Stimulated activated CD4-positive, alpha-beta T cell treated with anti-CD3 and anti-CD28 coated beads, Interleukin-1b, Interleukin-23, amount 100 ng/mL, for 24 hours (primary cell): ENCODE measurements at places on chromosomes 7 and 10.

DNA sequence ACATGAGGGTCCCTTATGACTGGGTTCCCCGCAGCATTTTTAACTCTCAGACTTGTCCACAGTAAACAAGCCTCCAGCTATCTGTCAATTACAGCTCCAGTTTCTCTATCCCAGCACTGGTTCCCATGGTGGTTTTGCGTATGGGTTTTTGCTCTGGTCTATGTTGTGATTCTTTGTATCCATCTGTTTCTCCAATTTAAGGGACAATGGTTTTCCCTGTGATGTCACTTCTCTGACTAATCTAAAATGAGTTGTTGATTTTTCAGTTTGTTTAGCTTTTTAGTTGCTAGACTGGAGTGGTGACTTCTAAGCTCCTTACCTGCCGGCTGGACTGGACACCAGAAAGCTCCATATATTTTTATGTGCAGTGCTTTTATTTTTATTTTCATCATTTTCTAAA is 303.7 kb downstream of the INHBA start:
- no peak for DNase-seq

DNA sequence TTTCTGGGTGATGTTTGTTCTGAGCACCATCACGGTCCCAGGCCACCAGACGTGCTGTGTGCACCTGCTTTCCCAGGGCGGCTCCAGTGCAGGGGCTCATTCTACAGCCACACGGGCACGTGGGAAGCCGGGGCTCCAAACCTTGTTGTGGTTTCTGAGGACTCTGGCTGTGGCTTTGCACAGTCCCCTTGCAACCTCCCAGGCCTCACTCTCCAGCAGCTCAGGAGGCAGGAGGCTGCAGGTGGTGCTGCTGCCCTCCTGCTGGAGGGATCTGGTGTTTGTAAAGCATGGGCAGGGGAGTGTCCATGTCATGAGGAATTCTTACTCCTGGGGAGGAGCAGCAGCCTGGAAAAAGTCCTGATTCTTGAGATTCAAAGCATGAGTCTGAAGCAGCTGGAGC is 54.3 kb downstream of the INSYN2A start:
- no peak for DNase-seq

- DNase-seq, result no peak
These were observed 226.2 kb downstream of the ZMYND11 start for GRCh38 chr10:361203-362081.

- DNase-seq, result no peak
These were observed 8.0 kb downstream of the SUFU start for GRCh38 chr10:102511583-102512274.

DNA sequence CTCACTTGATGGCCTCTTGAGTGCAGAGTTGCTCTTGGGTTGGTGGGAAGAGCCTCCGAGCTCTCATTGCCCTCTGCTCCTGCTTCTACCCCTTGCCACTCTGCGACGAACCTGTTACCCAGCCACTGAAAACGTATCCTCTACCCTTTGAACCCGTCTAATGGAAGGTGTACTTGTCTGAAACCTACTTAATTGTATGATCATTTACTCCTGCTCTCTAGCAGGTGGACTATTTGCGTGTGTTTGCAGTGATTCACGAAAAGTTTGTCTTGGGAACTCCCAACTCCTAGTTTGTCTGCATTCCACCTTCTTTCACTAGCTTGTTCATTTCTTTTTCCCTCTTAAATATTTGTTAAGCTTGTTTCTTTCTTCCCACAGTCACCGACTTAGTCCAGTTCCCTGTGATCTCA is 503 bp downstream of the CROT start:
- DNase-seq, result no peak

- DNase-seq, result no peak
These were observed 17.0 kb downstream of the CPA4 start for GRCh38 chr7:130309986-130310385.

GRCh38 chr10:101066146-101066895 is 4.5 kb downstream of the KAZALD1 start:
- no peak for DNase-seq

DNA sequence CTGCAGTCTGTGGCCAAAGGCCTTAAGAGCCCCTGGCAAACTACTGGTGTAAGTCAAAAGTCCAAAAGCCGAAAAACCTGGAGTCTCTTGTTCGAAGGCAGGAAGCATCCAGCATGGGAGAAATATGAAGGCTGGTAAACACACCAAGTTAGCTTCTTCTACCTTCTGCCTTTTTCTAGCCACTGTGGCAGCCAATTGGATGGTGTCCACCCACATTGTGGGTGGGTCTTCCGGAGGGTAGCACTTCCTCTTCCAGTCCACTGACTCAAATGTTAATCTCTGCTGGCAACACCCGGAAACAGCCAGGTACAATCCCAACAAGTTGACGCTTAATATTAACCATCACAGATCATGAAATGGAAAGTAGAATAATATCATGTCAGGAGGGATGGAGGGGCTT is 827.6 kb downstream of the SORCS1 start:
- no peak for DNase-seq

DNA sequence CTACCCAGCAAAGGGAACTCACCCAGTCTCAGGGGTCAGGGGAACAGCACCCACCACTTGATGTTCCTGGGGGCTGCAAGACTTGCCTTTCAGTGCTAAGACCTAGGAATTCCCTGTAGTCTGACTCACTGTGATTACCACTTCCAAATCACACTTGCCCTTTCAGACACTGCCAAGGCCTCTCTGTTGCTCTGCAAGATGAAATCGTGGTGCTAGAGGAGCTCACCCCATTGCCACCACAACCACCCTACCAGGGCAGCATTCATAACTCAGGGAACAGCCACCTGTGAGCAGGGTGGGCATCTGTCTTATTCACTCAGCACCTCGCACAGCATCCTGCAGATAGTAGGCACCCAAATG is 36.5 kb downstream of the XPNPEP1 start:
- no peak for DNase-seq
